ENCODE measurements at places on chromosomes 2 and 18. TPM values are rescaled to one million over a fixed set of nuclear protein-coding genes. Genes with fewer than 3 reads are reported as not detected.

Gene GCG
- total RNA-seq = not detected

Gene PPP3R1
- 25.7 TPM for total RNA-seq

DNA sequence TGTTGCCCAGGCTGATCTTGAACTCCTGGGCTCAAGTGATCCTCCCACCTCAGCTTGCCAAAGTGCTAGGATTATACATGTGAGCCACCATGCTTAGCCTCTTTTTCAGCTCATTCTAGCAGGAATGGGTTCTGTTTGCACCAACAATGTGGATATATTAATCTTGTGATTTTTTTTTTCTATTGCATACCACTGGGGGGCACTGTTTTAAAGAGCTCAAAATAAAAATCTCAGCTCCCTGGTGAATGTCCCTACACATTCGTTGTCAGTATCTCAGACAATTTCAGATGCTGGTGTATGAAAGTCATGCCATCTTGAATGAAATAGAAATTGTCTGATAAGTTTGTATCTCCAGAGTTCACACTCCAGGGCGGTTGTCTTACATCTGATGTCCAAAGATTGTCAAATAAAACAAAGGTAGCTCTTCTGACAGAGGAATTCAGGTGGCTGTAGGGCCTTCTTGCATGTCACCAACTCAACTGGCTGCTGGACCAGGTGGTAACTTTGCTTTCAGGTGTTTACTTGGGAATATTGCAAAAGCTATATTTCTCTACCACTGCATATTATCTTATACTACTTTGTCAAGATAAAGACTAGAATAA is 3.1 kb upstream of the MATN3 start:
- peak; percentile 75 for DNase-seq

DNA sequence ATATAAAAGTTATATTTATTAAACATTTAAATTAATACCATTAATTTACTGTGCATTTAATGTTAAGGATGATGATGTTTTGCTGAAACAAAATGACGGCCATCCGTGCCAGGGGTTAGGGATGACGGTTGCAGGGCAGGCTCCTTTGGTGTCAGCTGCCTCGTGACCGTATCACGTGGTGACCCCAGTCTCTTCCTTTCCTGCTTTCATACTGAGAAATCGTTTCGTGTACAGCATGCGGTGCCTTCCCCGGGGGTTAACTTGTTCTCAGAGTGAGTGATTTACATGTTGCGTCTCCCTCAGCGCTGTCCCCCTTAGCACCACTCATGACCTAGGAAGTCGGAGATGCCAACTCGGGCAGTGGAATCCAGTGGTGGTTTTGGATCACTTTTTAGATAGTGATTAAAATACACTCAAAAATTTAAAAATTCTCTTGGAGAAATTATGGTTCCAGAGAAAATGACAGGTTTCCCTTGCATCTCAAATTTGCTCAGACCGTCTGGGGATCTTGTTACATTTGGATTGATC is 290.8 kb downstream of the GBX2 start:
- no peak for DNase-seq

DNA sequence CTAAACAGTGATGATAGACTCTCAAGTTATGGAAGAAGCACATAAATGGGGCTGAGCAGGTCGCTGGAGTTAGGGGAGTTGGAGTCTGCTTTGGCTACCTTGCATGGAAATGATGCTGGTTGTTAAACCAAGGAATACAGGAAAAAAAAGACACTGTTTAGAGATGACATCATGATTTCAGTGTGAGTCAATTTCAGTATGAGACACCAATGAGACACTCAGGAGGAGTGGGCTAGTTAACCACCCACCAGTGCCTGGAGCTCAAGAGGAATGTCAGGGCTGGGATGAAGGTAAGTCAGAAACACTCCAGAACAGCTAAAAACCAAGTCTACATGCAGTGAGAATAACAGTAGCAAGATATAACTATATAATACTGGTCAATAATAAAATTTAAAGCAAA is 303.6 kb downstream of the SOX11 start:
- DNase-seq = no peak

GRCh38 chr2:239369631-239370161 is 31.1 kb downstream of the HDAC4 start:
- no peak for DNase-seq

GRCh38 chr2:190379249-190379964 is 28.7 kb upstream of the MFSD6 start:
- DNase-seq = peak; percentile 32
